ENCODE measurements at places on chromosomes 1 and 21. TPM values are rescaled to one million over a fixed set of nuclear protein-coding genes. Genes with fewer than 3 reads are reported as not detected.

SLFNL1 gene
- under 0.01 TPM for total RNA-seq

FALEC gene
- total RNA-seq: not detected

GJA5 gene
- not detected for total RNA-seq

ILDR2 gene
- total RNA-seq: under 0.01 TPM

OR2T4 gene
- total RNA-seq: not detected

ACKR1 gene
- total RNA-seq: not detected

NPPA gene
- total RNA-seq: not detected

SLC1A7 gene
- total RNA-seq: not detected

All from bronchus fibroblast of lung (primary cell).